ENCODE measurements at places on chromosomes 4 and X. TPM values are rescaled to one million over a fixed set of nuclear protein-coding genes. Genes with fewer than 3 reads are reported as not detected.

The CNGA1 gene
- not detected for total RNA-seq

The PCSK1N gene
- total RNA-seq, result 9.3 TPM

The C4orf51 gene
- not detected for total RNA-seq

The PDE6B gene
- total RNA-seq, result 4.1 TPM

The BMP3 gene
- 0.40 TPM for total RNA-seq

The EDA gene
- 2.5 TPM for total RNA-seq

The AMTN gene
- total RNA-seq, result not detected

The NUDT11 gene
- 39.8 TPM for total RNA-seq

The TLR3 gene
- total RNA-seq, result 0.19 TPM

The MUC7 gene
- total RNA-seq, result not detected

The GK gene
- total RNA-seq, result 16.9 TPM

The F8A2 gene
- total RNA-seq, result not detected

All from neural crest cell (in vitro differentiated cells).